CD8-positive, alpha-beta T cell (primary cell): ENCODE measurements at places on chromosomes 2 and 18.

- no peak for DNase-seq
Observed at GRCh38 chr2:204183608-204184007, 247.0 kb downstream of the ICOS start.

DNA sequence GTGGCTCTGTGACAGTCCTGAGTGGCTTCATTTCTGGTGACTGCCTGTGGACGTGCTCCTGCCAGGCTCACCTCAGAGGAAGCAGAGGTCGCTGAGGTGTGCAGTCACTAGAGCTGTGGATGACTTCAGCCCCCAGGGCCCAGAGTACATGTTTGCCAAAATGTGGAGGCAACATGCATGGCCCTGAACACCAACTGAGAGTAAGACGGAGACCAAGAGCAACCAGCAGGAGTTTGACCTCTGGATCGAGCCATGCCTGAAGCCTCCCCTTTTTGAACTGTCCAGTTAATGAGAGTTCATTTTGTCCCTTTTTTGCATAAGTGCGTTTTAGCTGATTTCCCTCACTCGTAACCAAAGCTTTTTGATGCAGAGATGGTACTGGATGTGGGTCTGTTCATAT is 184.9 kb downstream of the RTP5 start:
- no peak for DNase-seq

GRCh38 chr18:50711386-50711785 is 108.4 kb downstream of the MRO start:
- DNase-seq: no peak

GRCh38 chr18:72107647-72108383 is 436.3 kb downstream of the CBLN2 start:
- DNase-seq: no peak

DNA sequence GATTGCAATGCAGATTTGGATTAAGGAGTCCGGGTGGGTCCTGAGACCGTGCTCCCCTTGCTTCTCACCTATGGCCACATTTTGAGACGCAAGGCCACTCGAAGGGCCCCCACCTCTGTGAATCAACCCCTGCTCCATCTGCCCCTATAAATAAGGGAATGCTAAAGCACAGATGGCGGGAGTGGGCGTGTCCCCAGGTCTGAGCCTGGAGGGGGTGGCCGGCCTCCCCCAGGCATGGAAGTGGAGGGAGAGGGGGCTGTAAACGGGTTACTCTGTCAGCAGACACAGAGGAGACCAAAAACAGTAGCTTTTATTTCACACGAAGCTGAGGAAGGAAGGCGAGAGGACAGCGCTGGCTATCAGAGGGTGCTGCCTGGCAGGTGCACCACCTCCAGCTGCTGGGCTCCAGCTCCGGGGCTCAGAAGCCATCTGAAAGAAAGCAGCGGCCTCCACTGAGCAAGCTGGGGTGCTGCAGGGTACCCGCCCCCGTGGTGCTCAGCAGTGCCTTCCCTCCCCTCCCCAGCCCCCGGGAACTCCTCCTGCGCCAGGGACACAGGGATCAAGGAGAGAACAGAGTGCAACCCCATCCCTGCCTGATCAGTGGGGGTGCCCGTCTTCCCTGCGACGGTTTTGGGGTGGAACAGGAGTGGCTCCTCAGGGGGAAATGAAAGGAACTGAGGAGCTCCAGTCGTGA is 56.7 kb upstream of the RAB6C start:
- no peak for DNase-seq

DNA sequence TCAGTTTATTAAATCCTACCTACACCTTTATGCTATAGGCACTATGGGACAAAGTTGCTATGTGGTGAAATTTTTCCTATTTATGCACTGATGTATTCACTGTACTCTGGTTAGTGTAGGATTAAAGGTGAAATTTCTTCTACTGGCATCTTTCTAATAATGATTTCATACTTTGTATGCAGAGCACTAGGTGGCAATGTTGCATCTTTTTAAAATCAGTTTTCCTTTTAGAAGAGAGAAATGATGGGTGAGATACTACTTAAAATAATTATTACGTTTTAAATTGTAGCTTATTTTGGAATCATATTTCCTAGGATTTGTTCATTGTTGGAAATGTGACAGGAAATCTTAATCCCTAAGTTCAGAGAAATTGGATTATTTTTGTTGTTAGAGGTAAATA is 150.9 kb downstream of the CD8B2 start:
- DNase-seq: no peak
